ENCODE measurements at places on chromosomes 7 and 10.

DNA sequence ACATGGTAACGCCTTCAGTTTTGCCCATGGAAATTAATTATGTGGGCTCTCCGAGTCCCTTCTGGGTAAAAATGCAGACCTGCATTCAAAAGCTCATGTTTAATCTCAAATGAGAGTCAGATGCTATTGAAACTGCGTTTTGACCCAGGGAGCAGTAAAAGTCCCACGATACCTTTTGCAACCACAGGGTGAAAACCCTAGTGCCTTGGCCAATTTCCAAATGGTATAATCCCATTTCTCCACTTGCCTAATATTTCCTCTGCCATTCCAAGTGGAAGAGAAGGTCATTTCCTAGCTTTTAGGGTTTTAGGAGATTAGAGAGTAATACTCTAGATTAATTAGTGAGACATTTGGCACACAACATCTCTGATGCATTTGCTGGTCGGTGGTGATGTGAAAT lies 132.5 kb downstream of the NRP1 start:
- DNase-seq, result no peak

- DNase-seq, result no peak
These were observed 429.9 kb upstream of the SEMA3A start for GRCh38 chr7:84624527-84624926.

DNA sequence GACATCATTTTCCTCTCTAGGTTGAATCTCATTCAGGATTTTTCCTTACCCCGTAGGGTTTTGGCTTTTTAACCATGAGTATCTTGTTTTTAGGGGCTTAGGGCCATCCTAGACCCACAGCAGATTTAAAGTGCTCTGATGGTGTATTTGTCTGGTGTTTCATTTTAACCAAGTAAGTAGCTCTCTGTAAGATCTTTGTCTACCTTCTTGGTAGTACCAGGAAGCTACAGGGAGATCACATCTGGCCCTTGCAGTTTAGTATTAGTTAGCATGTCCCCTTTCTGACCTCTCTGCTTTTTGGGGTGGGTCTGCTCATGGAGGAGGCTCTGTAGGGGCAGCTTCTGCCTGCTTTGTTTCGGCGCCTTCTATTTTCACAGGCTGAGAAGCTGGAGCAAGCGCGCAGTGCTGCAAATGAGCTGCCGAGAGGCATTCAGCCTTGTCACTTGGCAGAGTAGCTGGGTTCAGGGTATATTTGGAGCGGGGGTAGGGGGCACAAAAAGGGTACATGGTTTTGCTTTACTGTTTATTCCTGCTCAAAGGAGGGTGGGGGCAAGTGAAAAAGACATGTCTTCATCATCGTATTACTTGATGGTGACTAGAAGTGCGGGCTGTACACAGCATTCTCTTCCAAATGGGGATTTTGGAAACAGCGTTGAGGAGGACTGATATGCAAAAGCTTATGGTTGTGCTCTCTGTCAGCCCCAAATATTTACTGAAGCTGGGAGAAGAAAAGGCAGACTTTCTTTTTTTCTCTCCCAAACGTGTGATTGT lies 146.3 kb downstream of the CELF2 start:
- DNase-seq, result no peak

- DNase-seq, result no peak
These were observed 49.1 kb downstream of the TMEM209 start for GRCh38 chr7:130156140-130156539.

DNA sequence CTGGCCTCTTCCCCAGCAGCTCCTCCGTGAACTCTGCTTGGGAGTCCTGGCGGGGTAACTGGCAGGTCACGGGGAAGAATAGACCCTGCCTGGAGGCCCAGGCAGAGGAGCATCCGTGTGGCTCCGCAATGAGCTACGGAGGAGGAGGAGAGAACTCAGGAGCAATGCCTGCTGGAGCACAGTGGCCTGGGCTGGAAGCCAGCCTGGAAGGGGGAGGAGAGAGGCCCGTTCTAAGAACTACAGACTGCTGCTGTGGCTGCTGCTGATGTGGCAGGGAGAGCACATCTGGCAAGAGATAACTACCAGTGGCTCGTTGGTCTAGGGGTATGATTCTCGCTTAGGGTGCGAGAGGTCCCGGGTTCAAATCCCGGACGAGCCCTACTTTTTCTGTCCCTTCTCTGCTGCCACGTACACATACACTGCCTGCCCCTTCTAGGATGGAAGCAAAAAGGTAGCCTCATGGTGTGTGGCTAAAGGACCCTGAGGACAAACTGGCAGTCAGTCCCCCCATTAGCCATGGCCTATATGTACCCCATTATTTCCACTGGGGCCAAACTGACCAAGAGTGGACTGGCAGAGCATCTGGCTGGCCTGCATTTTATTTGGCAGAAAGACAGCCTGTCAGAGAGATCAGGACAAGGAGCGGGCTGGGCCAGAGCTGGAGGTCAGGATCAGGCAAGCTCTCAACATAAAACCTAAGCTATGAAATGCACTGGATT lies 7.7 kb upstream of the OPN1SW start:
- no peak for DNase-seq

- DNase-seq, result no peak
These were observed 239.7 kb upstream of the KLF6 start for GRCh38 chr10:4024516-4025245.

GRCh38 chr10:102118867-102119266 lies 1.3 kb downstream of the LDB1 start:
- no peak for DNase-seq

DNA sequence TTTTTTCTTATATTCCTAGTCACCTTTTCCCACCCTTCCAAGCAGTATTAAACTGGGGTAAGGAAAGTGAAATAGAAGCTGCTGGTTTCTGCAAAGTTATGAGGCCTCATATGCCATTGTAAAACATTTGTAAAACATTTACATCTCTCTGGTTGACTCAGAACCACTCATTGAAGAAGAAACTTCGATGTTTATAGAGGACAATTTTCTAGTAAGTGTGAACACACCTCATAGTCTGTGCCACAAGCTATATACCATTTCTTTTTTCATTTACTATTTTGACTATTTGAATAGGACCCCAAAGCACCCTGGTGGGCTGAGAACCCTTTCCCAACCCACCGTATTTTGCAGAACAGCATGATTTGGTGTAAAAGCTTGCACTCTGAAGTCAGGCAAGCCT lies 12.9 kb upstream of the ITGB1 start:
- no peak for DNase-seq

GRCh38 chr10:90424730-90425129 lies 433.1 kb downstream of the HTR7 start:
- DNase-seq, result no peak

GRCh38 chr7:9028012-9028411 lies 594.6 kb downstream of the NXPH1 start:
- DNase-seq, result no peak

GRCh38 chr7:95199779-95200558 lies 124.4 kb downstream of the PON1 start:
- peak; percentile 40 for DNase-seq

DNA sequence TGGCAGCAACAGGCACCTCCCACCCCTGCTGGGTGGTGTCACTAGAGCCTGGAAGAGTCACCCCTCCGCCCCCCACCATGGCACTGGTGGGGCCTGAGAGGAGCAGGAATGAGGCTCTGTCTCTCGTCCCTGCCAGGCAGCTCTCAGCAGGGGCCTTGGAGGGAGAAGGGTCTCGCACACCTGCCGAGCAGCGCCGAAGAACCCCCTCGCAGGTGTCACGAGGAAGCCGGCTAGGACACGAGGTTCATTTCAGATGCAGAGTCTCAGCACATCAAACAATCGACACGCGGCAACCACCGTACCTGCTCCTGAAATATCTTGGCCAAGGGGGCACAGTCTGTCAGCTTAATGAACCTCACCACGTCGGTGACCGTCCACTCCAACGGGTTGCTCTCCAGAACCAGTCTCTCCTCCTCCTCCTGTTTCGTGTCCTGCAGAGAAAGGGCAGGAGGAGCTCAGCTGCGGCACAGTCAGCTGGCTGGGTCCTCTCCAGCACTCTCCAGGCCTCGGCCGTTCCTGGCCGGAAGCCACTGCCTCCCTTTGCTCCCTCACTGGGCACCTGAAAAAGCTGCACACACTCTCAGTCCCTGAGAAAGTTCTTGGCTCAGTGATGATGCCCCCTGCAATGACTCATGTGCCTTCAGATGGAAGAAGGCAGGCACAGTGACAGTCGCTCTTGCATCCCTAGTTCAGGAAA lies 240.1 kb downstream of the SFMBT2 start:
- no peak for DNase-seq

DNA sequence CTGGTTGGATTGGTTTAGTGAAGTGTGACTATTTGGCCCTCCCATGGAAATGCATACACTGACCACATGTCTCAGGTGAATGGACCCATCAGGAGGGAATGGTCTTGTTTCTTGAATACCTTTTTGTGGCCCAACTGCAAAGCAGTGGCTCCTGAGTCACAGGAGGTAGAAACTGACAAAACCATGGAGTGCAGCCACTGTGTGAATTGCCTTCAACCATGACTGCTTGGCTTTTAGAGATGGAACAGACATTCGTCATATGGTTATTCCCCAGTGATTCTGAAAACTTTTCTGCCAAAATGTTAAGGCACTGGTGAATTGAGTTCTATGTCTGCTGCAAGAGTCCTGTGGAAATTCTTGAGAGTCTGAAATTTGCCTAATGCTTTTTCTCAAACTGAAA lies 64.7 kb downstream of the CDK14 start:
- no peak for DNase-seq

DNA sequence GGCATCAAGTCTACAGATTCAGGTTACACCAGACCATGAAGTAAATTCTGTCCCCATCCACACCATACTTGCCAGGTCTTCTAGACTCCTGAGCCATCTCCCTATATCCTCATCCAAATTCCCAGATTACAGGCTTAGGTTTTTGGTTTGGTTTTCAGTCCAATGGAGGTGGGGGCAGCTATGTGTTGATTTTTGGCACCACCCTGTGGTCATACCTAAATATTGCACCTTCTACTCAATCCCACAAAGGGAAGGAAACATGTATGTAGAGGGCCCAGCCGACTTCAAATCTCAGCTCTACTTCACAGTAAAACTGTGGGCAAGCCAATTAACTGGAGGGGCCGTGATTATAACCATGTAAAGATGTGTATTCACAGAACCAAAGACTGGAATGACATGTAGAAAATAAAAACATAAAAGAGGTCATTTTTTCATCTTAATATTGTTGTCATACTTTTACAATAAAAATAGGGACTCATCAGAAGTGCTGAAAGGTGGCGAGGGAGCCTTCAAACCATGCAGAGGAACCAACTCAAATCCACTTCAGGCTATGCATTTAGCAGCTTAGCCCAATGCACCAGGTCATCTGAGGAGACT lies 19.8 kb downstream of the ERCC6 start:
- DNase-seq, result no peak

DNA sequence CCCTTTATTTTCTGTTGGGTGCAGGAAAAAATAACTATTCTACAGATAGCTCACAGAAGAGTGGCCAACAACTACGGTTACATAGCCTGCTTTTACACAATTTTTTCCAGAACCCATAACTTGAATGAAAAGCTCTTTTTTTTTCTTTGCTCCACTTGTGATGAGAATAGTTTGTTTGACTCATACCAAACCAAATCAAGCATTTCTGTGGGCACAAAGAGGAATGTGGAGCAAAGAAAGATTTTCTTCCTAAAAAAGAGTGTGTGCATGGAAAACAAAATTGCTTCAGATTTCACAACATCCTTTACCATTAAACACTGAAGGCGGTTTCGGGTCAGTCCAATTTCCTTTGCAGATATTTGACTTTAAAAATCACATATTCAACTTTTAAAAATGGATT lies 54.8 kb upstream of the RAB11FIP2 start:
- no peak for DNase-seq

GRCh38 chr7:47474937-47475879 lies 106.7 kb downstream of the TNS3 start:
- DNase-seq, result no peak

GRCh38 chr7:39133088-39133487 lies 155.4 kb downstream of the POU6F2 start:
- DNase-seq, result no peak

- DNase-seq, result no peak
These were observed 918 bp downstream of the CALHM2 start for GRCh38 chr10:103451091-103451813.

- peak; percentile 91 for DNase-seq
These were observed 6.9 kb downstream of the BZW2 start for GRCh38 chr7:16652888-16653287.

- DNase-seq, result no peak
These were observed 12.6 kb downstream of the CPA2 start for GRCh38 chr7:130279286-130279685.

- DNase-seq, result no peak
These were observed 219.8 kb downstream of the NEBL start for GRCh38 chr10:20677340-20677739.

- DNase-seq, result peak; percentile 91
These were observed 31.4 kb downstream of the RPA3 start for GRCh38 chr7:7686811-7687508.

DNA sequence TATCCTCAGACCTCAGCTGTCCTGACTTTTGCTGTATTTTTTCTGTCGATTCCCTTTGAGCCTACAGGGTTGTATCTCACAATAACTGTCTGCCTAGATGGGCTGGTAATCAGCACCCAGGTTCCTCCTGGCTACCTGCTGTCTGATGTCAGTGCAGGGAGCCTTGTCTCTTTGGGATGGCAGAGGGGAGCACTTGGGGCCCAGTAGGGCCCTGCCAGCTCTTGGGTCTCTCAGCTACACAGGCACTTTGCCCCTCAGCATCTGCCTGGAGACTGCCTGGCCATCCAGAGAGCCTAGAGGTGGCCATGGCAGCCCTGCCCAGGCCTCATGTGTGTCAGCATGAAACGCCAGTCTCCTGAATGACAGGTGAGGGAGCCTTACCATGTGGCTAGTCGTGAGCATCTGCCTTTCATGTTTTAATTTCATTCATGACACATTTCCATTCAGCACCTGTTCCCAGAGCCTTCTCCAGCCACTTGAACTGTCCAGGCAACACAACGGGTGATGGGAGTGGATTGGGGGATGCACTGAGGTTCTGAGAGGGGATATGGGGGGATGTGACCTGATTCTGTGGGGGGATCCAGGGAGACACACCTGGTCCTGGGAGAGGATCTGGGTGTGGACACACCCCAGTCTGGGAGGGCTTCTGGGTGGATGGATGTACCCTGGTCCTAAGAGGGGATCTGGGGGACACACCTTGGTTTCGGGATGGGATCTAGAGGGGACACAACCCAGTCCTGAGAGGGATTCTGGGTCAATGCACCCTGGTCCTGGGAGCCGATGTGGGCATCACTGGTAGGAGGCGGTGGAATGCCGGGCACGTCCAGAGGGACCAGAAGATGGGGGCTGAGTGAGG lies 21.9 kb downstream of the ADCY1 start:
- DNase-seq, result no peak

- no peak for DNase-seq
These were observed 88.7 kb downstream of the OSBPL3 start for GRCh38 chr7:24891311-24891735.

DNA sequence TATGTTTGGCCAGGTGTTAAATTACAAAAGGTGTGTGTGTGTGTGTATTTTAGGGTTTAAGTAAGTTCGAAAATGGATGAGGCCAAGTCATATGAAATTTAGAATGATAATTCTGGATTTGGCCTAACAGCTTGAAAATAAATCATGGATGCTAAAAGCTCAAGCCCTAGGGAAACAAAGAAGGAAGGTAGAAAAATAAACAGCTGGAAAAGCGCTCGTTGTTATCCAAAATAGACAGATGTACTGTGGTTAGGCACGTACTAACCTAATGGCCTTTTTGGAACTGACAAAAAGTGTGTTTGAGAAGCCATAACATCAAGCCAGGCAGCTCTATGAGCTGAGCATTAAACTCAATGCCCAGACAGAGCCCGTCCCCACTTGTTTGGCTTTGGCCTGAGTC lies 17.5 kb upstream of the PALS2 start:
- no peak for DNase-seq
